Stimulated activated CD4-positive, alpha-beta T cell treated with anti-CD3 and anti-CD28 coated beads, TNF-alpha, amount 100 ng/mL, for 48 hours (primary cell): ENCODE measurements at places on chromosomes 1 and 21.
A peak's percentile ranks its signal among the peaks of the same experiment; 100 is the strongest.

GRCh38 chr1:77287535-77287934 lies 5.7 kb downstream of the AK5 start:
- no peak for DNase-seq

DNA sequence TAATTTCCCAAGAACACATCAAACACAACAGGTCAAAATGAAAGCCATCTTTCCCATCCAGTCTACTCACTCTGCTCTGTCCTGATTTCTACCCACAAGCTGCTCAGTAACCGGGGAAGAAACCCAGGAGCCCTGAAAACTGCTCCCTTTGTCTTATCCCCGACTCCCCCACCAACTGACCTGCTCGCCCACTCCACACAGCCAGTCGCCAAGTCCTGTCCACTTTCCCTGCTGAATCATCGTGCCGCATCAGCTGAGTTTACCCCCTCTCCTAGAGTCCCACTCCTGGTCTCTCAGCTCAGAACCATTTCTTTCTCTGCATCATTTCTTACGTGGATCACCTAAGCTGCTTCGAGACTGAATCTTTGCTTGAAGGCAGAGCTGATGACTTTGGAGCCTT lies 11.2 kb upstream of the RCAN1 start:
- no peak for DNase-seq

GRCh38 chr1:156677616-156678596 lies 699 bp upstream of the NES start:
- DNase-seq, result no peak

DNA sequence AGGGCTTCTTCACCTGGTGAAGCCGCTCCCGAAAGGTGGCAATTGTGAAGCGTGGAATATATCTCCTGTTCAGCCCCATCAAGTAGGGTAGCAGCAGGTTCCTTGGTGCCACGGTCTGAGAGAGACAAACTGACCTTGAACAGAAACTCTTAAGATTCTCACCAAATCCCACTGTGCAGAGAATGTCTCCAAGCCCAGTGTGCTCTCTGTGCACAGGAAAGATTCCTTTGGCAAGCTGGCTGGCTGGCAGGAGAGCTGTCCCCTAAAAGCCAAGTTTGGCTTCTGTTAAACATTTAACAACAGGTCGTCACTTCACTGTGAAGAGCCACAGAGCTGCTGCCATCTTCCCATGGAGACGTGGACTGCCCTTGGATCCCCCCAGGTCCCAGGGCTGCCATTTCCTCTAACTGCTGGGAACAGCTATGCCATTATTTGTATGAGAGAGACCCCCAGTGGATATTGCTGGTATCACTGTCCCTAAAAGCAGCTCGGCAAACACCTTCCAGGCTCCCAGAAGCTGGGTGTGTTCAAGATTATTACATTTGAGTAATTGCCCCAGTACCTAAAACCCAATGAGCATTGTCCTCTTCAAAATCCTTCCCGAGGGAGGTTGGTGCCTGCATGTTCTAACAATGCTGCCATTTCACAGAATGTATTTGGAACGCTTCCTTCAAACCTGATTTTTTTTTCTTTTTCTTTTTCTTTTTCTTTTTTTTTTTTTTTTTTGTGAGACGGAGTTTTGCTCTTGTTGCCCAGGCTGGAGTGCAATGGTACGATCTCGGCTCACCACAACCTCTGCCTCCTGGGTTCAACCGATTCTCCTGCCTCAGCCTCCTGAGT lies 71.8 kb downstream of the CD58 start:
- no peak for DNase-seq

DNA sequence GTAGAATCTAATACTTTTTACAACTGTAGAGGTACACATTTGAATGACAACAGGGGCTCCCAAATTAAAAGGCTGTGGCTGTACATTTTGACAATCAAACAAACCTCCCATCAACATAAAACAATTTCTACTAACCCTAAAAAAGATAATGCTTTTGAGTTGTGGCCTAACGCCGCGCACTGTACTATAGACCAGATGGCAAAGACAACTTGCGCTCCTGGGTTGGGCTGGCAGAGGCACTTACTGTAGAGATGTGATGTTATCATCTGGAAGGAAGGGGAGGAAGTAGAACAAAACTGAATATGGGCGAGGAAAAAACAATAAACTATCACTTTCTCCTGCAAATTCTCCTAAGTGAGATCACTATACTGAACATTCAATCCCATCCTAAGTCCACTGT lies 26.1 kb downstream of the SPRTN start:
- DNase-seq, result no peak

DNA sequence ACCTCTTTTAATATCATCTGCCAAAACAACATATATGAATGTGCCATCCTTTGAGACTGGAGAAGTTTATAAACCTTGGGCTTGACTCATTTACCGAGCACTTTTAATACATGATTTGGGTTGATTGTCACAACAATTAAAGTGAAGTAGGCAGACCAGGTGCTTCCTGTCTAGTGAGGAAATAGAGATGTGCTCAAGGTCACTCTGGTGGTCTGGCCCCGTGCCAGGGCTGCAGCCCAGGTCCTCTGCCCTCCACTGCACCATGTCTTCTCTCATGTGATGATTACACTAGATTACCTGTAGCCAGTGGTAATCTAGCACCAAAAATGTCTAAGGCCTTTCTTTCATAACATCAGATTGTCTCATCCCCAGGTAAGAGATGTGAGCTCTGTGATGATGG lies 61.8 kb upstream of the LAMC2 start:
- DNase-seq, result no peak

DNA sequence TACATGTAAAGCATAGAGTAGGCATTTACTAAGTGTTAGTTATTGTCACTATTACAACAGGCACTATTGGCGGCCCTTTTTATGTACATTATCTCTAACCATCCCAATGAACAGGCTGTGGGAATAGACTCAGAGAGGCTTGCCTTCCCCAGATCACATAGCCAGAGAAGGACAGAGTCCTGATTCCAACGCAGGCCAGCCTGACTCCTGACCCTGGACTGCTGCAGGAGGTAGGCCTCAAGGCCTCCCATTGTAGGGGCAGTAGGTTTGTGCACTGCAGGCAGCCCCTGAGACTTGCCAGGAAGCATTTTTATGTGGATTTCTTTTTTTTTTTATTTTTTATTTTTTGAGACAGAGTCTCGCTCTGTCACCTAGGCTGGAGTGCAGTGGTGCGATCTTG lies 6.4 kb upstream of the GFI1 start:
- no peak for DNase-seq

DNA sequence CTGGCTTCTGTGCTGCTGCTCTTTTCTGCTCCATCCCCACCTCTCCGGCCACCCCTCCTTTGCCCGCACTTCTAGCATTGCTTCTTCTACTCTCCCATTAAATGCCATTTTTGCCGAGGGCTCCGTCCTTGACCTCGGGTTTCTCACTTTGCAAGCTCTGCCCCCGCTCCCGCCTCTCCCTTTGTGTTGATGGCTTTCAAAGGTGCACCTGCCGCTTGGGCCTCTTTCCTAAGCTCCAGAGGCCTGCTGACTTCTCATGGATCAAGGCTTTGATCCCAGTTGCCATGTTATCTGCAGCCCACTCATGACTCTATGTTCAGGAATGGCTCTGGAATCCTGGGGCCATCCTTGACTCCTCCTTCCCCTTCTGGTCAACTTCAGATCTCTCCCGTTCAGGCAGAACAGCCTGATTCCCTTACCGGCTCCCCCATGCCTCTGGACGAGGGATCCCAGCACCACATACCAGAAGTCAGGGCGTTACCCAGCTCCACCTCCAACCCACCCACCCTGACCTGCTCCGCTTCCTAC lies 54.3 kb downstream of the TLR5 start:
- DNase-seq, result no peak

- no peak for DNase-seq
Measured at GRCh38 chr1:21820597-21821232, 8.7 kb downstream of the LDLRAD2 start.

GRCh38 chr21:28953247-28953646 lies 39.4 kb downstream of the LTN1 start:
- DNase-seq, result no peak

GRCh38 chr21:45496151-45496967 lies 45.9 kb downstream of the SLC19A1 start:
- DNase-seq, result no peak

DNA sequence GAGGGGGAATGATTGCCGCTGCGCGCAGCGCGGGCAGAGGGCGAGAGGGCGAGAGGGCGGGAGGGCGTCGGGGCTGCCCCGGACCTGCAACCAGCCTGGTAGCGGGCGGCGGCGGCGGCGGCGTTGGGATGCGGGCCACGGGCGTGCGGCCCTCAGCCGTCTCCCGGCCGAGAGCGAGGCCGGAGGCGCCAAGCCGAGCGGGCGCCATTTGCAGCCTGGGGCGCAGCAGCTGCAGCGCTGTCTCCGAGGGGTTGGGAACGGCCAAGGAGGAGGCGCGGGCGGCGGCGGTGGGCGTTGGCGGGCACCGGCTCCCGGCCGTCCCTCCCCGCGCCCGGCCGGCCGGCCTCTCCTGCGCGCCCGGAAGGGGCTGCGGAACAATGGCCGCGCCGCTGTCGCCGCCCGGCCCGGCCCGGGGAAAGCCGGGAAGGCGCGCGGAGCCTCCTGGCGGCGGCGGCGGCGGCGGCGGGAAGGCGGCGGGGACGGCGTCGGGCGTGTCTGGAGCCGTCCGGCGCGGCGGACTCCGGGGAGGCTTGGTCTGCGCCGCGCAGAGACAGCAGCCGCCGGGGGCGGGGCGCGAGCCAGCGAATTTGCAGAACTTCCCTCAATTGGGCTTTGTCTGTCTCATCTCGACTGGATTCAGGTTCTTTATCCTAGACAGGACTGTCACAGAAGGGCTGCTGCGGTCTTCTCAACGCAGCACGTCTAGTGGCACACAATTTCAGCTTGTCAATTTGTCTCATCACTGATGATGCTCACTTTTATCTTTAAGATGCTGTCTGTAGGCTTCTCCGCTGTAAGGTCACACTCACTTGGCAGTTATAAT lies 35.7 kb downstream of the ZBTB8B start:
- DNase-seq, result peak; percentile 31

- DNase-seq, result no peak
Measured at GRCh38 chr1:174358786-174359453, 88.8 kb upstream of the GPR52 start.

GRCh38 chr1:30103708-30104411 lies 619.5 kb downstream of the MATN1 start:
- no peak for DNase-seq

DNA sequence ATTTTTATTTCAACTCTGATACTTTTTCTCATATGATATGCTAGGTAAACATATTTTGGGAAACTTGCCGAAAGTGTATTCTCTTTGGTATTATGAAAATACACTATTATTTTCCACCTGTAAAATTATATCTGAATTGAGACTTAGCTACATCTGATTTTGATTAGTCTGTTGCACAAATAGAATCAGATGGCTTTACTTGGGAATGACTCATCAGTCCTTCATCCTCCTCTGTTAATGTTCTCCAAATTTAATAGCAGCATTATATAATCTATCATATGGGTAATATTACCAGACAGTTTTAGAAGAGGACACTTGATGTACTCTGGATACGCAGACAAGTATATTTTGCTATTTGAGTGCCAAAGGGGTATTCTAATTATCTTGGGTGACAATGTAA lies 245.3 kb downstream of the CTH start:
- no peak for DNase-seq

GRCh38 chr1:204285436-204286305 lies 71.9 kb upstream of the GOLT1A start:
- DNase-seq, result no peak

DNA sequence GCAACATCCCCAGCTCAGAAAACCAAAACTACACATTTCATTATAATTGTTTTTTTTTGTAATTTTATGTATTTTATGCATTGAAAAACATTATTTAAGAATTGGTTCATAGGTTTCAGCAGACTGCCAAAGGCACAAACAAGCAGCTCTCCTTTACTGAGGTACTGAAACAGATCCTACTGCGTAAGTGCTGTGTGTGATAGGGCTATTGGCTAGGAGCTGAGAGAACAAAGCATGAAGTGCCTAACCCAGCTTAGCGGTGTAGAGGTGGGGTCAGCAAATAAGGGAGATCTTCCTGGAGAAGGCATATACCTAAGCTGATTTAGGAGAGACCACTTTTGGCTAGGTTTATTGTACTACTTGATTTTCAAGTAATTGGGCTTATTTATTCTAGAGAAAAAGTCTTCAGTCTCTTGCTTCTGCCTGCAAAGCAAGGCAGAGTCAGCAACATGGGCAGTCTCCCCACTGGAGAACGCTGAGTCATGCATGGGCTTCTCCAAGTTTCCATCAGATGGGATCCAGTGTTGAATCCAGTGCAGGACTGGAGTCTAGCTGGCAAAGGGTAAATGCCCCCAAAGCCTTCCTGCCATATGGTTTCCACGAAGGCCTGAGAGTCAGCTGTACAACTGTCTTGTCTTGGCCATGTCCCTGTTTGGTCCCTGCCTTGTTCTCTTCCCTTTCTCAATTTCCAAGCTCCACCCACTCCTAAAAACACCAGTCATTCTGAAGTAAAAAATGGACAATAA lies 18.0 kb upstream of the YTHDF2 start:
- no peak for DNase-seq

- no peak for DNase-seq
Measured at GRCh38 chr1:224245188-224245587, 62.1 kb downstream of the DEGS1 start.

- no peak for DNase-seq
Measured at GRCh38 chr1:119186471-119186870, 46.0 kb upstream of the WARS2 start.

DNA sequence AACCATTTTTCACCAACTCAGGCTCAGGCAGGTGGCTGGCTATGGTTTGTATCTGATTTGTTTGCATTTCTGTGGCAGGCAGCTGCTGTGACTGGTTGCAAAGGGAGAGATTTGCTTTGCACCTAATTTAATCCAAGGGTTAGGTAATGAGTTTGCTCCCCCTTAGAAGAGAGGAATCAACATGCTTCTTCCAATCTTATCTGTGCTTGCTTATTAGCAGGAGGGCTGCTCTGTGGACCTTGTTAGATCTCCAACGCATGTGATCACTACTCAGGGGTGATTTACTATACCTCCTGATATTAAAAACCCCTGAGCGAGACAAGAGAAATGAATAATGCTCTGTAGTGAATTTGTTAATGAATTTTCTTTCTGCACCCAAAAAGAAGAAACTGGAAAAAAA lies 20.5 kb downstream of the OLFML3 start:
- DNase-seq, result no peak

DNA sequence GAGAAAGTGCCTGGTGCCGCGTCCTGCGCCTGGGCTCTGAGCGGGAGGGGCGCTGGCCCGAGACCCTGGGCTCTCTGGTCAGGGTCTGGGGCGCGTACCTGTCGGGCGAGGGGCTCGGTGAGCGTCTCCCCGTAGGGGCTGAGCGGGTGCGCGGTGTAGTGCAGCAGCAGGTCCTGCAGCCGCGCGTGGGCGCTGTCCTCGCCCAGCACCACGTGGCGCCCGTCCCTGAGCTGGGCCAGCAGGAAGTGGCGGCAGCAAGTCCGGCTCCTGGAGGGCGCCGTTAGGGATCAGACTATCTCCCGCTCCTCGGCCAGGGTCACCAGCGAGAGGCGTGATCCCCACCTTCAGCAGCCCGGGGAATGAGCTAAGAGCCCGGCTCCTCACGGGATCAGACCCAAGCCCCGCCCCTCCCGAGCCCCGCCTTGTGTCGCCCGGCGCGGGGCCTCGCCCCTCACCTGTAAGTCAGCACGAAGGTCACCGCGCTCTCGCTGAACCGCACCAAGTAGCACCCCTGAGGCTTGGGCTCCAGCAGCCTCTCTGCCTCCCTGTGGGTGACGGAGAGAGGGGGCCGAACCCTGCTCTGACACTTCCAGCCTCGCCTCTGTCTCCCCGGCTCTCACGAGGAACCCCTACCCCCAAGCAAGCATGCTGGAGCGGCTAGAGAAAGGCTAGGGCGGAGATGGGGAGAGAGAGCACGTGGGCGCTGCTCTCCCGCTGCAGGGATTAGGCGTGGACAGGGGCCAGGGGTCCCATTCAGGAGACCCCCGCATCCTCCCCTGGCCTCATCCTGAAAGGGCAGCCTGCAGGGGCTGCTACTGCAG lies 2.7 kb downstream of the SH2D2A start:
- DNase-seq, result peak; percentile 53
